ENCODE measurements at places on chromosomes 6 and 20.

DNA sequence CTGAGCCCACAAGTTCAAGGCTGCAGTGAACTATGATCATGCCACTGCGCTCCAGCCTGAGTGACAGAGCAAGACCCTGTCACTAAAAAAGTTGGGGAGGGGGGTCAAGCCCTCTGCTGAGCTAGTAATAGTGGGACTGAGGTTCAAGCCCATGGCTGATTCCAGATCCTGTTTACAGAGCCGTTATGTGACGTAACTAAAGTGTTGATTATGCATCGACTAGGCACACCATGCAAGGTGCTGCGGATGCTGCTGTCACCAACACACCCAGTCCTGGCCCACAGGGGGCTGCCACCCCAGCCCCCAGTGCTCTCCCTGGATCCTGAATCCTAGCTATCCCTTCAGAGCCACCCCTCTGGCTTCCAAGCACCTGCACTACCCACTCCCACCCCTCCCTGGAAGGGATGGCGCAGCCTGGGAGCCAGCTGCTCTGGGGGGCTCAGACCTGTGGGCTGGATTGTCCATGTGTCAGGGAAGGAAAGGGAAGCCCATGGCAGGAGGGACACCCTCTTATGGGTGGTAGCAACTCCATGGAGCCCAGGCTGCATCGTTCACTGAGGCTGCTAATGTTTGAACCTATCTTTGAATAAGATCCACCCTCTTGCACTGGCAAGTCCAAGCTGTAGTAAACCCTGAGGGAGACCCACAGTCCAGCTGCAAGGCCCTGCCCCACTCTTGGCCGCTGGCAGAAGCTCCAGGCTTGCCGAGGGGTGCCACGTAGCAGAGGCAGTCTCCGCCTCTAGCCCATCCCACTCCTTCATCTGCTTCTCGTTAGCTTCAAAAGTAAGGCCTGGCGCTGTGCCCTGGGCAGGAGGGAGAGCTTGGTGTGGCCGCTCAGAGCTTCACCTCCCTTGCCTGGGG is 95.0 kb downstream of the SNX5 start:
- no peak for DNase-seq

- no peak for DNase-seq
These were observed 23.5 kb downstream of the MDGA1 start for GRCh38 chr6:37674161-37674560.

- no peak for DNase-seq
These were observed 62.2 kb downstream of the ZDHHC14 start for GRCh38 chr6:157443066-157443800.

DNA sequence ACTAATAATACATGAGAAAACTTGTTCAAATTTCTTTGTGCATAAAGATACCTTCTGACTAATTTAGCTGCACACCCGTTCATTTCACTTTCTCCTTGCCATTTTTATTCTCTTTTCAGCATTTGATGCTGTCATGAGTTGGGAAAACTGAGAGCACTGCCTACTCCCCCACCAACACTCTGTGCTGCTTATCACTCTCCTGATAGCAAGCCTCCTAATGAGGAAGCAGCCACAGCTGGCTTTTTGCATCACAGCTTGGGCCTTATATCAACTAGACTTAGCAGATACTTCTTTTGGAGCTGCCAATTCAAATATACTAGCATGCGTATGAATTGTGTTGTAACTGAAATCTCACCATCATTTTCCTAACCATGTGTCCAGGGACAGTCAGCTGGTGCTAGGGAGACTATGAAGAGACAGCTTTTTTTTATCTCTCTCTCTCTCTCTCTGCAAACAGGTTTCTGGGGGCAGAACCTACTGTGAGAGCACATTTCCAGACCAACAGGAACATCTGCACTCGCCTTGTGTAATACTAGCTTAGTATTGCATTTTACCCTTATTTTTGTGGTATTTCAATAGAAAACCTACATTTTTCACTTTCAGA is 699.0 kb downstream of the KHDRBS2 start:
- DNase-seq: no peak
